ENCODE measurements at places on chromosomes 4 and X. TPM values are rescaled to one million over a fixed set of nuclear protein-coding genes. Genes with fewer than 3 reads are reported as not detected.
A peak's percentile ranks its signal among the peaks of the same experiment; 100 is the strongest.

Gene ALB
- total RNA-seq: not detected

Gene LRAT
- not detected for total RNA-seq

Gene AGA
- total RNA-seq: 26.3 TPM

Gene MAGEE2
- total RNA-seq: not detected

Gene CYSLTR1
- 0.98 TPM for total RNA-seq

DNA sequence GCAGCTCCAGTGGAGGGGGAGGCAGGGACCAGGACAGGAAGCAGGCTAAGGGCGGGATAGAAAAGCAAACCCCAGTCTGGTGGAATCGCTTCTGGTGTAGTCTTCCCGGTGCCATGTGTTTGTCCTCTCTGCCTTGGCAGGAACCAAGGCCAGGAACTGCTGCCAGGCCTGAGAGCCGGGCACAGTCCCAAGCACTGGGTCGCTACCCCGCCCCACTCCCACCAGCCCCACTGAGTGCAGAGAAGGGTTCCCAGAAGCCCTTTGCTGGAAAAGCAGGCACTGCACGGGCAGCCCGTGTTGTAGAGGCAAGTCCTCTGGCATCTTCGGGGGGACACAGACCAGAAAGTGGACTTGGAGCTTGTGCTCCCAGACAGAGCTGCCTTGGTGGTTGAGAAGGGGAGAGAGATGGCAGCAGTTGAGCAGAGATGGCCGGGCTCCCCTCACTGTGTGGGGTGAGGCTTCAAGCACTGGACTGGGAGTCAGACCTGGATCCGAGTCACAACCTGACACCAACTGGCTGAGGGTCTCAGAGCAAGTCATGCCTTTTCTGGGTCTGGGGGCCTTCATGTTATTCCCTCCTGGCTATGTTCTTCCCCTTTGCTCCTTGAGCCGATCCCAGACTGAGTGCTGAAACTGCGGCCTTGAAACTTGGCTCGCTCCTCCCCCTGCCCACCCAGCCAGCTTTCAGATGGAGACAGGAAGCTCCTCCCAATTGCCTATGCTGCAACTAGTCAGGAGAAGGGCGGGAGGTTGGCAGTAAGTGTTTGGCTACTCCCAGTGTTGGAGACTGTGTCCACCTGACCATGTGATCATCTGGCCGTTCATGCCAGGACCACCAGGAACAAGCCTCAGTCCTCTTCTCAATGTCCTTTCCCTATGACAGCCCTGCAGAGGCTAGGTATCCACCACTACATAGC, 59.7 kb upstream of the MTM1 start:
- peaks cover 14% of the 10 kb centered on the region for H3K4me1 ChIP-seq
- H3K27me3 ChIP-seq: no peaks in the 10 kb centered on the region
- peak overlapping the region; percentile 57 for H3K27ac ChIP-seq
- no peak for DNase-seq

GRCh38 chrX:13066391-13066790, 22.0 kb upstream of the FAM9C start:
- no peaks in the 10 kb centered on the region for H3K27me3 ChIP-seq
- H3K4me1 ChIP-seq: no peaks in the 10 kb centered on the region
- no peak overlapping the region for H3K27ac ChIP-seq
- H3K4me3 ChIP-seq: no peak overlapping the region

DNA sequence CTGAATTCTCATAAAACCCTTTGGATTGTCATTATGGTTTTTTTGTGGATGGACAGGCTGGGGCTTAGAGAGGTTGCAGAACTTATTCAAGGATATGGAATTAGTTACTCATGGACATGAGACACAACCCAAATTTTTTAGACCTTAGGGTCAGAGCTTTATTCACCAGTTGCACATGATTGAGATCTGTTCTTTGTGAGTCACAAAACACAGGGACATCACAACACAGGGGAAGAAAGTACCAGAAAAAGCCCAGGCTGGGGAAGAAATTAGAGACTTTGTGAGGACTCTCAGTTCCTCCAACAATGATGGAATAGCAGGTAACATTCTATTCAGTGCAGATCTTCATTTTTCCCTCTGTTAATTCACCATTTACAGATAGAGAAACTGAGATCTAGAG, 602.4 kb upstream of the CPEB2 start:
- no peaks in the 10 kb centered on the region for H3K36me3 ChIP-seq
- H3K4me1 ChIP-seq: no peaks in the 10 kb centered on the region
- no peaks in the 10 kb centered on the region for H3K27me3 ChIP-seq
- H3K27ac ChIP-seq: no peak overlapping the region

GRCh38 chrX:69015156-69015555, 150.1 kb downstream of the PJA1 start:
- H3K4me1 ChIP-seq: peaks cover 16% of the 10 kb centered on the region
- H3K27ac ChIP-seq: peak overlapping the region; percentile 26
- no peaks in the 10 kb centered on the region for H3K27me3 ChIP-seq
- peak; percentile 96 for DNase-seq

- H3K4me3 ChIP-seq: no peak overlapping the region
- no peaks in the 10 kb centered on the region for H3K36me3 ChIP-seq
- peaks cover 15% of the 10 kb centered on the region for H3K4me1 ChIP-seq
Measured at GRCh38 chr4:98686847-98687246, 28.4 kb upstream of the TSPAN5 start.

GRCh38 chr4:81874661-81875515, 403.2 kb upstream of the RASGEF1B start:
- no peak overlapping the region for H3K27ac ChIP-seq
- H3K36me3 ChIP-seq: no peaks in the 10 kb centered on the region
- no peaks in the 10 kb centered on the region for H3K27me3 ChIP-seq

- H3K4me3 ChIP-seq: no peak overlapping the region
- no peak for DNase-seq
- H3K27ac ChIP-seq: peak overlapping the region; percentile 22
- no peaks in the 10 kb centered on the region for H3K36me3 ChIP-seq
- H3K4me1 ChIP-seq: peaks cover 30% of the 10 kb centered on the region
Measured at GRCh38 chr4:86556791-86557415, 37.2 kb upstream of the PTPN13 start.

Measured in vagina (tissue), 2 donors.